ENCODE measurements at places on chromosomes 16 and 17. TPM values are rescaled to one million over a fixed set of nuclear protein-coding genes. Genes with fewer than 3 reads are reported as not detected.

- peaks cover 39% of the 10 kb centered on the region for H3K4me1 ChIP-seq
- H3K4me3 ChIP-seq: peak overlapping the region; percentile 95
- H3K27ac ChIP-seq: peak overlapping the region; percentile 93
- no peaks in the 10 kb centered on the region for H3K27me3 ChIP-seq
Measured at GRCh38 chr16:18800293-18800692, 1.1 kb downstream of the ARL6IP1 start.

The CDYL2 gene
- 21.0 TPM for total RNA-seq

The KRT24 gene
- total RNA-seq: not detected

The TMEM88 gene
- total RNA-seq: 10.7 TPM

GRCh38 chr16:54930005-54930868 lies at the start of gene IRX5:
Gene IRX5, plus strand, starts transcription at chr16:54930865. Its CDS starts 334 bp downstream, at chr16:54931199.
- no peaks in the 10 kb centered on the region for H3K36me3 ChIP-seq
- peaks cover 71% of the 10 kb centered on the region for H3K27me3 ChIP-seq
- peak within 1 kb of the TSS; percentile 67 for H3K4me3 ChIP-seq
- peak; percentile 96 for DNase-seq

DNA sequence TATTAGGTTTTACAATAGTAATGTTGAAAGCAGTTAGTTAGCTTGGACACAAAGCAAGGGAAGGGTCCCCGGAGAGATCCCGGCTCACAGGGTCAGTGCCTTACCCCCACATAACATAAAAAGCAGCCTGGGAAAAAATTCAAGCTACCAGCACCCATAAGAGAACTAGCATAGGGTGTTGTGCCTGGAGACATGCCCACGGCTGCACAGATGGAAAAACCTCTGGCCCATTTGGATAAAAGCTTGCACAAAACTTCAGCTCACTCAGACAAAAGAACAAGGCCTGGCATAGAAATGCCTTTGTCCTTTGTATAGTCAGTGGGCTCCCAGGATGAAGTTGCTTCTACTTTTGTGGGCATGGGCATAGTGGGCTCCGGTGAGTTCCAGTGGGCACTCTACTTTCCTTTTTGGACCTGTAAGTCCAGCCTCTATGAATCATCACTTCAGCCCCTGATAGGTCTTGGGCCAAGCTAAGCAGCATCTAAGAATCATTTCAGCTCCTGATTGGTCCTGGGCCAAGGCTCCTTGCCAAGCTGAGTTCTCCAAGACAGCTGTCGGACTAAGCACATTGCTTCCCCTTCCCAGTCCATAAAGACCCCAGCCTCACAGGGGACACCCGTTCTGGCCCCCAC lies 1.3 kb upstream of the RDM1 start:
- H3K27me3 ChIP-seq: no peaks in the 10 kb centered on the region
- no peaks in the 10 kb centered on the region for H3K36me3 ChIP-seq
- no peak for DNase-seq
- no peak overlapping the region for H3K4me3 ChIP-seq
- peaks cover 13% of the 10 kb centered on the region for H3K4me1 ChIP-seq

The AGRP gene
- 4.9 TPM for total RNA-seq

The SEPTIN12 gene
- total RNA-seq: not detected

DNA sequence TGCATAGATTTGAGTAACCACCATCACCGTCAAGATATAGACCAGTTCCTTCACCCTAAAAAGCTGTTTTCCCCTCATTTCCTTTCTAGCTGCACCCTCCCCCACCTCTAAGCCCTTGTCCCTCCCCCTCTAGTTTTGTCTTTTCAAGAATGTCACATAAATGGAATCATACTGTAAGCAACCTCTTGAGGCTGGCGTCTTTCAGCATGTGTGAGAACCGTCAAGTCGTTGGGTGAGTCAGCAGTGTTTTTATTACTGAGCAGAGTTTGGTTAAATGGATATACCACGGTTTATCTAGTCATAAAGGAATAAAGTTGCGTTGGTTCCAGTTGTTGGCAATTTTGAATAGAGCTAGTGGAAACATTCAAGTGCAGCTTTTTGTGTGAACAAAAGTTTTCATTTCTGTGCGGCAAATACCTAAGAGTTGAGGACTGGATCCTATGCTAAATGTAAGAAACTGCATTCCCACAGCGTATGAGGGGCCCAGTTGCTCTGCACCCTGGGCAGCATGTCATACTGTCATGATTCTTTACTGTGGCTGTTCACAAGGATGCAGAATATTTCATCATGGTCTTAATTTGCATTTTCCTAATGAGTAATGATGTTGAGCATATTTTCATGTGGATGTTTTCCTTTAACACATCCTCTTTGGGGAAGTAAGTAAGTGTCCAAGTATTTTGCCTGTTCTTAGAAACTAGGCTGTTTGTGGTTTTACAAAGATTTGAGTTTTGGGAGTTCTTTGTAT lies 264.3 kb downstream of the CPPED1 start:
- no peak overlapping the region for H3K4me3 ChIP-seq
- H3K27ac ChIP-seq: no peak overlapping the region
- no peaks in the 10 kb centered on the region for H3K27me3 ChIP-seq
- H3K4me1 ChIP-seq: no peaks in the 10 kb centered on the region

DNA sequence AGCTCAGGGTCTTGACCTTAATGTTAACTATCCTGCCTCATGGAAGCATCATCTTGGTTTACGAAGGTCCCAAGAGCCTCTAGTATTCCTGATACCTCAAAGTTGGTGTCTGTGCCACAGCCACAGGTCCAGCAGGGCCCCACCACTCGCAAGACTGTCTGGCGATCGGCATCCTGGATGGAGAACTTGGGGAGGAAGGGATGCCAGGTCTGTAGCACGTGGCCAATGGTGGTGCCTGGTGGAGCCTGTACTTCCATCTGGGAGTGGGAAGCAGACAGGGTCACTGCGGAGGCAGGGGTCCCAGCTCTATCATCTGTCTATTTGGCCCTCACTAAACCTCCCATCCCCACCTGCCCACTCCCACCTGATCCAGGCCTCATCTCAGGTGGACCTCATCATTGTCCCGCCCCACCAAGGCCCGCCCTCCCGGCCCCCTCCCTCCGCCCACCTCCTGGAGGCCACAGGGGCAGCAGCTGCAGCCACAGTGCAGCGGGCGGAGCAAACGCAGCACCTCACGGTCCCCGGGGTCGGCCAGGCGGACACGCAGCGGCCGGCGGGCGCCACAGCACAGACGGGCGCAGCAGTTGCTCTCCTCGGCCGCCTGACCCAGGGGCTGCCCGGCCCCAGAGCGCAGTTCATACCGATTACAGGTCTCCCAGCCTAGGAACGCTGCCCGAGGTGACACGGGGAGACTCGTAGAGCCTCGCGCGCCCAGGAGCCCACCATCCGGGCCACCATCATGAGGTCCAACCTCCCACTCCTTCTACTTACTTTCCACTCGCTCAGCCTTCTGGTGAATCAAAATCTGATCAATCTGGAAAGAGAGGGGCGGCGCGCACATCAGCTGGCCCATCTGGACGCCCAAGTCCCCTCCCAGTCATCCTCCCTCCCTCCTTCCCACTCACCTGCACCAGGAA lies 1.4 kb downstream of the PLSCR3 start:
- peaks cover 7% of the 10 kb centered on the region for H3K4me1 ChIP-seq
- peak overlapping the region; percentile 92 for H3K27ac ChIP-seq
- no peak for DNase-seq
- H3K36me3 ChIP-seq: peaks cover 17% of the 10 kb centered on the region
- peak overlapping the region; percentile 76 for H3K4me3 ChIP-seq

DNA sequence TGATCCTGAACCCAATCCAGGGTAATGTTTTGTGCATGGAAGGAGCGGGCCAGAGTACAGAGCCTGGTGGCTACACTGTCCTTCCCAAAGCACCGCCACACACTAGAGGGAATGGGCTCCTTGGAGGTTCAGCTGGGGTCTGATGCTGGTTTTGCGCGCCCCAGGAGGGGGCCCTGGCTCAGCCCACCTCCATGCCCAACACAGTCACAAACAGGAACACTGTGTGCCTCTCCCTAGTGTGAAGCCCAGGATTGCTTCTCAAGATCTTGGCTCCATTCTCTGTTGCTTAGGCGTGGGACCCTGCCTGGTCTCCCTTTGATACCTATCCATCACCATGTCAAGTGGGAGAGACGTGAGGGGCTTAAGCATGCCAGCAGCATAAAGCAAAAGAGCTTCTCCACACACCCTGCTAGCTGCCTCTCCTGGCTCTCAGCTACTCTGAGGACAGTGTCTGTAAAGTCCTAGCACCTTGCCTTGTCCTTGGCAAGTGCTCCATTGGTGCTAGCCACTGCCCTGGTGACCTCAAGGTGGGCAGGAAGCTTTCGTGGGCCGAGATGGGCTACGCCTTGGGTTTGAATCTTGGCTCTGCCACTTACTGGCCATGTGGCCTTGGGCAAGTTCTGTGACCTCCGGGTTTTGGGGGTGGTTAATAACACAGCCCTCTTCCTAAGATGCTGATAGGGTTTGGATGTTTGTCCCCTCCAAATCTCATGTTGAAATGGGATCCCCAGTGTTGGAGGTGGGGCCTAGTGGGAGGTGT lies 122.2 kb downstream of the C16orf78 start:
- H3K4me1 ChIP-seq: peaks cover 8% of the 10 kb centered on the region
- no peaks in the 10 kb centered on the region for H3K27me3 ChIP-seq
- peak; percentile 45 for DNase-seq

DNA sequence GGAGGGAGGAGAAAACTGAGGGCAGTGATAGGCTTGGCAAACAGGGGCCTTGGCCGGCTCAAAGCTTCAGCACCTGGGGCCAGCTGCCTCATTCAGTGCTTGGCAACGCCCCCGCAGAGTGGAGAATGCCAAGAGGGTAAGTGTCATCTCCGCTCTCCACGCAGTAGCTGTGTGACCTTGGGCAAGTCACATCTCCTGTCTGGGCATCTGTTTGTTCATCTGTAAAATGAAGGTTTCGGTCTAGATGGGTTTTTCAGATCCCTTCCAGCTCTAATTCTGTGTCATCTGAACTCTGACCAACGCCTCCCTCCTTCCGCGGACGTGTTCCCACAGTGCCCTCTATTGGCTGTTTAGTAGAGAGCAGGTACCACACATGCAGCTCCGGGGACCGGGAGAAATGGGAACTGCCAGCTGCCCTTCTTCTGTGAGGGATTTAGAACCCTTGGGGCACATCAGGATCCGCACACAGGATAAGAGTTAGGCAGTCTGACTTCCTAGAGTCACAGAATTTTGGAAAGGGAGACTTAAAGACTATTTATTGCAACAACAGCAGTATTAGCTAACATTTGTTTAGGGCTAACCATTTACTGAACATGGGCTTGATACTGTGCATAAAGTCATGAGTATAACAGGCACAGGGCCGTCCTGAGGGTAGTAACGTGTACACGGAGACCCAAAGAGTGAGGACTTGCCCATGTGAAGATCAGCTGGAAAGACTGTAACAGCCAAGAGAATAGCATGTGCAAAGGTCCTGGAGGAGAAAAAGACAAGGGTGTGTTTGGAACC lies 26.8 kb downstream of the GP2 start:
- H3K27me3 ChIP-seq: no peaks in the 10 kb centered on the region
- no peak overlapping the region for H3K4me3 ChIP-seq
- H3K27ac ChIP-seq: no peak overlapping the region
- no peak for DNase-seq
- no peaks in the 10 kb centered on the region for H3K36me3 ChIP-seq

DNA sequence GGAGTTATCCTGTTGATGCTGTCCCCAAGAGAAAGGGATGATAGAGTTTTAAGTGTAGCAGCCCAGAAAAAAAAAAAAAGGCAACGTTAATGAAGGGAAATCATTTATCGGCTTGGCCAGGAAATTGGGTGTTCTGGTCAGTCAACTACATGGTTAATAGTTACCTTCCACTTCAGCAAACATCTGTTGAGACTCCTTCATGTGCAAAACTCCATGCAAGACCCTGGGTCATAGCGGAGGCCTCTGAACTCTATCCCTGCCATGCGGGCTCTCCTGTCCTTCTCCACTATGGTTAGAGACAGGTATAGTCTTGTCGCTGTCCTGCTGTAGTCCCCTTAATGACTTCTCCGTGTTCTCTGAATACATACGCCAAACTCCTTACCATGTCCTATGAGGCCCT lies 3.5 kb upstream of the LYRM9 start:
- H3K27me3 ChIP-seq: no peaks in the 10 kb centered on the region
- H3K36me3 ChIP-seq: no peaks in the 10 kb centered on the region
- H3K4me1 ChIP-seq: peaks cover 17% of the 10 kb centered on the region
- H3K27ac ChIP-seq: no peak overlapping the region

GRCh38 chr17:77126519-77126918 lies 14.2 kb upstream of the SEC14L1 start:
- H3K4me1 ChIP-seq: peaks cover 31% of the 10 kb centered on the region
- H3K27me3 ChIP-seq: no peaks in the 10 kb centered on the region
- peak overlapping the region; percentile 75 for H3K27ac ChIP-seq
- DNase-seq: no peak

The ZNF469 gene
- 2.1 TPM for total RNA-seq

The TNFAIP1 gene
- 82.7 TPM for total RNA-seq
